ENCODE measurements at places on chromosomes 16 and 17.

- DNase-seq: no peak
These were observed 3.8 kb downstream of the FAM83G start for GRCh38 chr17:19000531-19001325.

DNA sequence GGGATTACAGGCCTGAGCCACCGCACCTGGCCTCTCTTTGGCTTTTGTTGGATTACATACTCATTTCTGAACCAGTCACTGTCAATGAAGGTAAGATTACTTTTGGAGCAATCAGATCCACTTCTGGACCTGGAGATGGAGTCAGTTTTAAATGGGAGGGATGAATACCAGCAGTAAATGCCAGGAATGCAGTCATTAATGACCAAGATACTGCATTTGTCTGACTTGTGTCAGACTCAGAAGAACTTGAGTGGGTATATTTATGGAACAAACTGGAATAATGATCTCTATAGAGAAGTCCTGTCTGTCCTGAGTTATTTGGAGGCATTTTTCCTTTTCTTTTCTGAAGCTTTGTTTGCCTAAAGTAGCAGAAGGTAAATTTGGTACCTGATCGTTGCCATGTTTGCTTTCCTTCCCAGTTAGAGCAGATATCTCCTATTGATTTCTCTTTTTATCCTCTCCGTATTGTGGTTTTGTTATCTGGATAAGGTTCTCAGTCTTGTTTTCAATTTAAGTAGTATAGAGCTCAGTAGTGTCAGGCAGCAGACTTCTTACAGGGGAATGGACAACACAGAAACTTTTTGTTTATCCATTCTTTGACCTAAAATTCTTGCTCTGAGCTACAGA is 10.7 kb downstream of the NLK start:
- DNase-seq: no peak

GRCh38 chr16:85040685-85041084 is 13.1 kb downstream of the KIAA0513 start:
- no peak for DNase-seq

GRCh38 chr16:30896261-30896888 is at the start of gene CTF1:
TSS of gene CTF1 (plus strand) at chr16:30896614. CDS start at chr16:30896644, 30 bp downstream.
- DNase-seq: peak; percentile 93

DNA sequence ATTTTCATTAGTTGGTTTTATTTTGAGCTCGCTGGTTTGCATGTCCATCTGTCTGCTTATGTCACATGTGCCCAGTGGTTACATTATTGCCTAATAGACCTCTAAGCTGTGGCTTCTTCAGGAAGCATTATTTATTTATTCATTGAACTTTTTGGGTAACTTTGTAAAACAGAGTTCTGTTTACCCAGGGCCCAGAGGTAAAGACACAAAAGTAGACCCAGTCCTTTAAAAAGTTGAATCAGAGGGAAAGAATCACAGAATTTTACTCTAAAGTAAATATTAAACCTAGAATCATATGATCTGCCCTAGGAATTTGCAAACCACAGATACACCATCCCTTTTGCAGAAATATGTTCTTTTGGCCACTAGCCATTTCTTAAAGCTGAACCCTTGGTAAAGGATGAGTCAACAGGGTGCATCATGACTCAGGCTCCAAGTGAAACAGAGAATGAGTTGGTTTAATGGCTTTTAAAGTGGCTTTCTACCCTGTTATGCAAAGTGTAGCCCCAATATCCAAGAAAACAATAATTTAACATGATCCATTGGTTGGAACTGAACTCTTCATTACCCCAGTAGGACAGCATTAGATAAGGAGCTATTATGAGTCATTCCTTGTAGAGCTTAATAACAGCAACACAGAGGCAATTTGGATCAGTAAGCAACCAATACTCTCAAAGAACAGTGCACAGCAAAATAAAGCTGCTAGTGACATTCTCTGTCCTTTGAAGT is 236.3 kb downstream of the KCNJ2 start:
- no peak for DNase-seq

GRCh38 chr16:10103118-10103517 is 79.1 kb downstream of the GRIN2A start:
- no peak for DNase-seq

DNA sequence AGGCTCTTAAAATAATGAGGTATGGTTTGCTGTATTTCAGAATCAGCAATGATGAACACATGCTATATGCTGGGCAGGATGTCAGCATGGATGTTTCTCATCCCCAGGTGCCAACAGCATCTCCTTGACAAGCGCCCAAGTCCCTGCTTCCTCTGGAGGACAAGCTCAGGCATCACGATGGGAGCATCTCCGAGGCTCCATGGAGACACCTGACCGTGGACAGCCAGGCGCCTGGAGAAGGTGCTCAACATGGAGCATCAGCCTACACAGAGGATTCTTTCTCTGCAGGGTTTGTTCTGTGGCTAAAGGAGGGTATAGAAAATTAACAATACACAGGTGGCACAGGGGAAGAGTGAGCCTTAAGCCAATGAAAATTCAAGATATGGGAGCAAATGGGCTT is 72.1 kb downstream of the SLC5A11 start:
- no peak for DNase-seq

DNA sequence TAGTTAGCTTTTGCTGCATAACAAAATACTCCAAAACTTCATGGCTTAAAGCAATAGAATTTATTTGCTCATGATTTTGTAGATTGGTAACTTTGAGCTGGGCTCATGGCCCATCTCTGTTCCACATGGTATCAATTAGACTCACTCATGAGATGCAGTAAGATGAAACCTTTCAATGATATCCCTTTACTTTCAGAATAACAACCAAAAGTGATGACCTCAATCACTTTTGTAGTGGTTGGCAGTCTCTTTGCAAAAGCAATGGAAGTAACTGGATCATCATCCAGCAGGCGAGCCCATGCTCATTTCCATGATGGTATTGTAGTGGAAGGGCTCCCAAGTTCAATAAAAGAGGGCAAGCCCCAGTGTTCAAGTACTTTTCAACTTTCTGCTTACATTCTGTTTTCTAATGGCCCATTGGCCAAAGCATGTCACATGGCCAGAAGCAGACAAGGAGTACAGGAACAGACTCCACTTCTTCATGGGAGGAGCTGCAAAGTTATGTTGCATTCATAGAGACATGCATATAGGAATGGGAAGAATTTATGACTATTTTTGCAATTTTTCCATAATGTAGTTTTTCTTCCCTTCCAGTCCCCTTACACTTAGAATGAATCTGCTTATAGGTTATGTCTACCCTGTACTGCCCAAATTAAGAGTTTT is 41.7 kb downstream of the EFCAB5 start:
- no peak for DNase-seq

DNA sequence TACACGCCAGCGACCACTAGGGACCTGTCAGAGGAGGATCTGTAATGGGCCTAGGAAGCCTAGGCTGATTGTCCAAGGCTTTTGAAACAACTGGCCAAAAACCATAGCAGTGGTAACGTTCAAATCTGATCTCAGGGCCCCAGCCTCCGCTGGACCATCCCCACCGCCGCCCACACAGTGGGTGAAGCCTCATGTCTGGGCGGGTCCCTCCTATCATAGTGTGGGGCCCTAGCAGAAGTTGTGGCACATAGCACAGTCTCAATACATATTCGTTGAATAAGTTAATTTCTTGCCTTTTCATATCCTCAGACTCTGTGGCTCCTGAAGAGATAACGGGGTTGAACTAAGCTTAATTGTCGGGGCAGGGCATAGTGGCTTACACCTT is 818 bp downstream of the DPH1 start:
- DNase-seq: peak; percentile 71

- no peak for DNase-seq
These were observed 4.6 kb downstream of the FOXJ1 start for GRCh38 chr17:76136276-76137000.

DNA sequence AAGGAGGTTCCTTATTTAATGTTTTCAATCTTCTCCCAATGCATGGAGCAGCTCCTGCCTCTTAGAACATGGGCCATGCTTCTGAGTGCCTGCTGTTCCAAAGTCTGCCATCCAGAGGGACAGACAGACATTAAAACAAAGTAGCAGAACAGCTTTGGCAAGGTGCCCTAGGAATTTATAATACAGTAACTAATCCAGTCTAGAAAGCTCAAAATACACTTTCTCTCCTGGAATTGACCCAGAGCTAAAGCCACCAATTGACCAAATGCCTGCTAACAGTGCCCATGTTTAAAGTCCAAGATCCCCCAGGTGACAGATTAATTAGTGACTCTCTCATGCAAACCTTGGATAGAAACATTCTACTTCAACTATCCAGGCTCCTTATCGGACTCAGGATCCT is 11.1 kb upstream of the CHRNE start:
- DNase-seq: no peak

- DNase-seq: no peak
These were observed 104.4 kb downstream of the SHISA9 start for GRCh38 chr16:13005721-13006247.

DNA sequence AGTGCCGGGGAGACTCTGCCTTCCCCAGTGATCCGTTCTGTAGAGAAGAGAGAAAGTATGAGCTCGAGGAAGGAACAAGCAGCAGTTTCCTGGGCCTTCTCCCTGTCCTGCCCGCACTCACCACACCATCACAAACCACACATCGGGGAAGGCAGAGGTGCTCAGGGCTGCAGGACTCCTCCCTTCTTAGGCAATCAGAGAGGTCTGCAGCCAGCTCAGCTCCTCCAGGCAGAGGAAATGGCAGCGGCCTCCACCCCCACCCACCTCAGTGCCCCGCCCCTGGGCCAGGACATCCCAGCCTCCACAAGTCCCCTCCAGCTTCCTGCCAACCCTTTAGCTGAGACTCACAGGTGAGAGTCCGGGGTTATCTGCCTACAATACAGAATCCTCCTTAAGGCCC is 2.0 kb downstream of the ZNF319 start:
- DNase-seq: peak; percentile 74

DNA sequence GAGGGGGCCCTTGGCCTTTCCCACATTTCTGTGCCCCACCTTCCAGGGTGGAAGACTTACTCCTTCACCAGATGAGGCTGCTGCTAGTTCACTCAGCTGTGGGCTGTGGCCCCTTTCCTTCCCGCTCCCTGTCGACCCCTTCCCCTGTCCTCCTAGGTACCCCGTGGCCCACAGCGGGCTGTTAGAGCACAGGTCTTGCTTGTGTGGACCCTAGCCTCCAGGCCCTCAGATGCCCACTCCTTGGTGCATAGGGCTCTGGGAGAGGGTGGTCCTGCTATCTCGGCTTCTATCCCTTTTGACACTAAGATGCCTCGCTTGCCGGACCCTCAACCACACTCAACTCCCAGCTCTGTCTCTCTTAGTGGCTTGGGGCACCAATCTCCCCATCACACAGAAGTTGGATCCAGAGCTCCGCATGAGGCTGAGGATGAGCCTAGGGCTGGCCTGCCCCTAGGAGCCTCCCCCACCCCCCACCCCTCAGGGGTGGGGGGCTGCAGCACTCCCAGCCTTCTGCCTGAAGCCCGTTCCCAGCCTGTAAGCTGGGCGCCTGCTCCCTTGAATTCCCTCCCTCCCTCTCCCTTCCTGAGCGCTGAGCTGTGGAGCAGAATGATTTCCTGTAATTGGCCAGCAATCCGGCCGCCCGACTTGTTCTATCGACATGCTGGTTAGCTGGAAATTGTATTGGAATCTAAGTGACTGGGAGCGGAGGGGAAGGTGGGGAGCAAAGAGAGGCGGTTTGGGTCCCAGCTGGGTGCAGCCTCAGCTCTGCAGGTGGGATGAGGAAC is 30.9 kb downstream of the DCAKD start:
- DNase-seq: no peak

DNA sequence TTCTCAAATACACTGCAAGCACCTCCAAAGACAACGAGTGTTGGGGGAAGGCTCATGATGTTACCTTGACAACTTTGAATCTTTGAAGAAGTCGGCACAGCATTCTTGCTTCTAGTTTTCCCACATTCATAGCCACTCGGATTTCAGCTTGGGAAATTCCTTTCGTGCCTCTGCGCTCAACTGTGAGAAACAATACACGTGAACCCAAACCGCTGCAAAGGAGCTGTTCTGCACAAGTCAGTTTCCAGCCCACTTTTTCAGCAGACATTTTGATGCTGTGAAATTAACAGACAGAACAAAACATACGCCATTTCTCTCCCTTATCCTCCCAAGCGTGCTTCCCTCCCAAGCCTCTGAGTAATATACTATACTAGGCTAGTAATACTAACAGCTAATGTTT is 41.2 kb downstream of the GTF3C1 start:
- no peak for DNase-seq

GRCh38 chr17:48575673-48576478 is 2.3 kb downstream of the HOXB4 start:
- peak; percentile 77 for DNase-seq

GRCh38 chr17:6930749-6931148 is 65.1 kb upstream of the ALOX12 start:
- DNase-seq: no peak

- DNase-seq: peak; percentile 62
These were observed 62.5 kb downstream of the SREBF1 start for GRCh38 chr17:17774009-17774881.

DNA sequence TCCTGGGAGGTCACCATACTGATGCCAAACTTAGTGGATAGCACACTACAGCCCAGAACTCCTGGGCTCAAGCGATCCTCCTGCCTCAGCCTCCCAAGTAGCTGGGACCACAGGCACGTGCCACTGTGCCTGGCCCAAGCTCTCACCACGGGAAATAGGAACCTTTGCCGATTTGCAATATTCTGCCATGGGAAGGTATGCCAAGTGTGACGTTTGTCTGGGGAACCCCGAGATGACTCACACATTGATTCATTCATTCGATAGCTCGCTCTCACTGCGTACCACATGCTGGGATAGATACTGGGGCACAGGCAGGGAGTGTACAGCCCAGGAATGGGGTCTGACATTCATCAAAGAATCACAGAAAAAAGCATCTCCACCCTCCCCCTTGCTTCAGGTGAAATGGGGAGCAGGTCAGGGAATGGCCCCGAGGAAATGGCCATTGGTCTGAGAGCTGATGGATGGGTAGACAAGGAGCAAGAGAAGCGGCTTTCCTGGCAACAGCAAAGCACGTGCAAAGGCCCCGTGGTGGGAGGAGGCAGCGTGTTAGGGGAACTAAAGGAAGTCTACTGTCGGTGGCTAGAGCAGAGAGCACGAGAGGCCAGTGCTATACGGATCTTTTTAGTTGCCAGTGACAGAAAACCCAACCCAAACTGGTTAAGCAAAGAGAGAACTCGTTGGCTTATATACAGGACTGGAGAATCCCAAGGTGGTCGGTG is 44.1 kb downstream of the DNAH17 start:
- DNase-seq: no peak

DNA sequence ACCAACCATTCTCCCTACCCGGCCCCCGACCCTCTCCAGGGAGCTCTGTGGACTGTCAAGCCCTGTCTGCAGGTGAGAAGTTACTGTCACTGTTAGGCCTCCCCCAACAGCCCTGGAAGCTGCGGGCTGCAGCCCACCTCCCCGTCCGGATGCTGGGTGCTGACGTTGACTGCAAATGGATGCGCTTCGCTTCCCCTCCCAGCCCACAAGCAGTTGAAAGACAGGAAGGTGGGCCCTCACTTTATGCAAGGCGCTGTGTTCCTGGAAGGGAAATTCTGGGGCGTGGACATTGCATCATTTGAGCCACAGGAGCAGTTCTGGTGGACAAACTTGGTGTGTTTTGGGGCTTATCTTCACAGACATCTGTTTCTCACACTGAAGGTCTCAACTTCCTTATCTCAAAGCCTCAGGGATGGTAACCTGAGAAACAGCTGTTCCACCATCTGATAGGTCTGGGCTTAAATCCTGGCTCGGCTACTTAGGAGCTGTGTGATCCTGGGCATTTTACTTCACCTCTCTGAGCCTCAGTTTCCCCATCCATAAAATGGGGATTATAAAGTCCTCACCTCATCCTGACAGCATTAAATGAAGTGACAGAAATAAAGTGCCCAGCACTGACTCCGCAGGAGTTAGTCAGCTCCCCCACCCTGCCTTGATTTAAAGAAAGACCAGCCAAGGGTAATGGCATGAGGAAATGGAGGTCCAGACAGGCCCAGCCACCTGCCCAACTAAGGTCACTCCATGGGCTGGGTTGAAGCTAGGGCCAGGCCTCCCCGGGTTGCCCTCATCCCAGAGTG is 4.6 kb upstream of the DRC7 start:
- no peak for DNase-seq

Data from aorta (tissue), 5 donors.